ENCODE measurements at places on chromosomes 3 and 15. TPM values are rescaled to one million over a fixed set of nuclear protein-coding genes. Genes with fewer than 3 reads are reported as not detected.

- peak; percentile 85 for DNase-seq
These were observed 674 bp downstream of the MSL2 start for GRCh38 chr3:136195258-136196063.

DNA sequence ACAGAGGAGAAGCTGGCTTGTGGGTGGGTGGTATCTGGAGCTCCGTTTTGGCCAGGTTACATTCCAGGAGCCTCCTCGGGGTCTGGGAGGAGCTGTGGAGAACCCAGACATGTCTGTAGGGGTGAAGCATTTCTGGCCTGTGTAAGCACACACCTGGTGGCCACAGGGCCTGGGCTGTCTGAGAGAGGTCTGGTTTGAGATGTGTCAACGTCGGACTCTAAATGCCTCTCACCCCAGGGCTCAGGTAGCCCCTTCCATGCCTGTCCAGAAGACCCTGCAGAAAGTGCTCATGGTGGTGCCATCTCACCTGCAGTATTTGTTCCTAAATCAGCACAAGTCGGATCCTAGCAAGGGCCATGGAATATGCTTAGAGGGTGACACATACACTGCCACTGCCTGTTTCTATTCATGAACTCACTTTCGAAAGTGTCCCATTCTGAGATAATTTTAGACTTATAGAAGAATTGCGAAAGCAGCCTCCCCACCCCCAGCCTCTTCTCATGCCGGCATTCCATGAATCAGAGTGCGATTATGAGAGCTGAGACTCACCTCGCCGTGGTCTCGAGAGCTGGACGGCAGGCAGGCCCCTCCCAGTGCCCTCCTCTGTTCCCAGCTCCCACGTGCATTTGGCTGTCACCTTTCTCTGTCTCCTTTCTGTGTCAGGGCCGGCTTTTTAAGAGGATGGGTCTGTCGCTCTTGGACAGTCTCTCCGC lies 63.7 kb downstream of the KLF15 start:
- no peak for DNase-seq

GP5 gene
- total RNA-seq: 0.21 TPM

COL6A5 gene
- not detected for total RNA-seq

DNA sequence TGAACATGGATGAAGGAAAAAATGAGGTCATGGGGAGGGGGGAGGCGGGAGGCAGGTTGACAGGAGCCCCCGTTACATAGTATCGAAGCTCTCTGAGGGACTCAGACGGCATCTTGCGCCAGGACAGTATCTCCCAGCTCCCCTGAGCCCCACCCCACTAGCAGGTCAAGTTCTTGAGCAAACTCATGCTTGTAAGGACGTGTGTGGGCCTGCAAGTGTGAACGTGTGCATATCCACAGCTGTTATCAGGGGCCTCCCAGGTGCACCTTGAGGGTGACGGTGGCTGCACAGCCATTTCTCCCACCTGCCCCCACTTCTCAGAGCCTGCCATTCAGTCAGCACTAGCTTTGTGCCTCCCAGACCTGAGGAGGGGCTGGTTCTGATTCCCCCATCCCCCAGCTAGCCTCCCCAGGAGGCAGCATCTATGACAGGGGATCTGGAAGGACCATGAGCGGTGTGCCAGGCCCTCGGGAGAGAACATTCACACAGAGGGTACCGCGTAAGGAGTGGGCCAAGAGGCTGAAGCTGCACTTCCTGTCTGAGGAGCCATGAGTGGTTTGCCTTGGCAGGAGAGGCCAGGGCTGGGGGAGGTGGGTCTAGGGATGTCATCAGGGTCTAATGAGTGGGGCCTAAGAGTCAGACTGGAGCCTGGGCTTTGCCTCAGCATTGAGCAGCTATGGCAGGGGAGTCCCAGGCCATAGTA lies 2.9 kb downstream of the SEMA3F start:
- DNase-seq: peak; percentile 86

GRCh38 chr3:165439765-165440164 lies 243.6 kb upstream of the SLITRK3 start:
- DNase-seq: no peak

DNA sequence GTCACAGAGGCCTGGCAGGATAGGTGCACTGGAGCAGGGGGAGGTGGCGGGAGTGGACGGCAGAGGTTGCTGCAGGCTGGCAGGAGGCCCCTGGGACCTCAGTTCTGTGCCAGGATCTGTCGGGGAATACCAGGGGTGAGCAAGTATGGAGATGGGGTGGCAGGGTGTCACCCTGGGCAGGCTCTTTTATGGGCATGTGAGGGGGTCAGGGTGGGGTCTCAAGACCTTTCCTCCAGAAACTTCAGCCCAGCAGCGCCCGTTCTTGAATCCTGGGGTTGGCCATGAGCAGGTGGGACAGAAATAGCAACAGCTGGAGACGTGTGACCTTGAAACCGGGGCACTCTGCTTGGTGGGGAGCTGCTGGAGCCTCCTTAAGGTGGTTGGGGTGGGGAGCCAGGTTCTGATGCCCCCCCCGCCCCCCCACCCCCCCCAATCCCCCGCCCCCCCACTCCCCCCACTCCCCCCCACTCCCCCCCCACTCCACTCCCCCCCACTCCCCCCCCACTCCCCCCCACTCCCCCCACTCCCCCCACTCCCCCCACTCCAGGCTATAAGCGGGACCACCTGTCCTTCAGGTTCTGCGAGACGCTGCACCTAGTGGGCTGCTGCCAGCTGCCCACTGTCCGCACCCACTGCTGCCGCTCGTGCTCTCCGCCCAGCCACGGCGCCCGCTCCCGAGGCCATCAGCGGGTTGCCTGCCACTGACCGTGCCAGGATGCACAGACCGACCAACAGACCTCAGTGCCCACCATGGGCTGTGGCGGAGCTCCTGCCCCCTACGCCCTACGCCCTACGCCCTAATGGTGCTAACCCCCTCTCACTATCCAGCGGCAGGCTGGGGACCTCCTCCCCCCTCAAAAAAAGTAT lies 84.9 kb downstream of the TBC1D2B start:
- DNase-seq: no peak

DNA sequence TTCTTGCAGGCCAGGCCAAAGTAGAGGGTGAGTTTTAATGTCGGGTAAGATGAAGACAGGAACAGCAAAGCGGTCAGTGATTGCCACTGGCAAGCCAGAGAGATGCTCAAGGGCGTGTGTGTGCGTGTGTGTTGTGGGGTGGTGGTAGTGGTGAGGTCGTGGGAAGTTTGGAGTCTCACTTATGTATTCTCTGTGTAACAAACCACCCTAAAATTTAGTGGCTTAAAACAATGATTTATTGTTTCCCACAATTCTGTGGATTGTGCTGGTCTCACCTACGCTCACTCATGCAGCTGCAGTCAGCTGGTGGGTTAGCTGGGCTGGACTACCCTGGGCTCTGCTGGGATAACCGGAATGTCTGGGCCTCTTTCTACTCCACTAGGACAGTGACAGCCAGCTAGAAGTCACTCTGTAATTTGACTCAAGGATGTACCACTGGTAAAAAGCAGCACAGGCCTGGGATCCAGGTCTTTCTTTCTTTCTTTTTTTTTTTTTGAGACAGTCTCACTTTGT lies 50.9 kb upstream of the BHLHE40 start:
- DNase-seq: no peak

DNA sequence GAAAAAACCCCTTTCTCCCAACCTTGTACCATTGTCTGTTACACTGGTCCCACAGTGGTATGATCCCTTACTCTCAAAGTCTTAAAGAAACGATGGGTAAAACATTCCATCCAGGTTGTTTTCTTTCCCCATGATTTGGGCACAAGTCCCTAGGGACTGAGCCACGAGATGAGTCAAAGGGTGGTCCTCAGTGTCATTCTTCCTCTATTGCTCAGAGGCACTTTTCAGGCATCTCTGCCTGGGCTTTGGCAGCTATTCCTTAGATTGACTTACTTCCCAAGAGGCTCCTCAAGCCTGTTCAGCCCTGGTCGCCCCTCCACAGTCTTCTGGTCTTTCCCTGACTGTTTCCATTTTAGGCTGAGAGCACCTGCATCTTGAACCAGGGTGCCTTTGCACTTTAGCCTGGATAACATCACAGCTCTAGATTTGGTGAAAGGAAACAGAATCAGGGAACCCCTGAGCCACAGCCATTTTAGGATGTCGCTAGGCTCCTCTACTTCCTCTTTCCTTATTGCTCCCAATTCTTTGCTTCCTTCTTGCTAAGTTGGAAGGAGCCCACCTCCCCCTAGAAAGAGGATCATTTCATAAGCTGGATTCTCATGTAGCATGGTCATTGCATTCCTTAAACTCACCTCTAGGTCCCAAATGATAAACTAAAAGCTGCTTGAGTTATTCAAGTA lies 131.0 kb upstream of the TPRG1 start:
- no peak for DNase-seq

DNA sequence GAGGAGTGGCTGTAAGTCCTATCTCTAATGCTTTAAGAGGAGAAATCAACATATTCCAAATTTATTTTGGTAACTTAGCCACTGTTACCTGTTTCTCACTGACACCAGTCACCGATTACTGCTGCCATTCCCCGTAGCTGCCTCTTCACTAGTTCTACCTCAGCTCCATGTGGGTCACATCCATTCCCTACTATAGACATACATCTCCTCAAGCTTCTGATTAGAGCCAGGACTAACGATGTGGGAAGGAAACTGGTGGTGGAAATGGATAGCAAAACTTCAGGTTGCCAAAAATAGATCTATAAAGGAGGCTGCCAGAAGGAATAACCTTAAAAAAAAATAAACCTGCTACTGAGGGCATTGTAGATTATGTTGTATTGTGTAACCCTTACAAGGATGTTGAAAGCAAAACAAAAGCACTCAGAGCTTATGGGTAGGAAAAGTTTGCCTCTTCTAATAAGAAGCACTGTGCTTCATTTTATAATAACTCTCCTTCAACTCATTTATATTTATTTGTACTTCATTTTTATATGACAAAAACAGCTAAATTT lies 56.0 kb downstream of the KAT2B start:
- DNase-seq: no peak

GRCh38 chr3:58188173-58188564 lies 22.6 kb downstream of the DNASE1L3 start:
- DNase-seq: no peak

All from ureter (tissue), 1 donor.